ENCODE measurements at places on chromosomes 2 and 18.

GRCh38 chr2:124530203-124530602, 505.1 kb downstream of the CNTNAP5 start:
- H3K27ac ChIP-seq, result no peak overlapping the region
- no peaks in the 10 kb centered on the region for H3K36me3 ChIP-seq
- H3K4me1 ChIP-seq, result no peaks in the 10 kb centered on the region
- H3K4me3 ChIP-seq, result no peak overlapping the region
- H3K27me3 ChIP-seq, result no peaks in the 10 kb centered on the region
- DNase-seq, result no peak

DNA sequence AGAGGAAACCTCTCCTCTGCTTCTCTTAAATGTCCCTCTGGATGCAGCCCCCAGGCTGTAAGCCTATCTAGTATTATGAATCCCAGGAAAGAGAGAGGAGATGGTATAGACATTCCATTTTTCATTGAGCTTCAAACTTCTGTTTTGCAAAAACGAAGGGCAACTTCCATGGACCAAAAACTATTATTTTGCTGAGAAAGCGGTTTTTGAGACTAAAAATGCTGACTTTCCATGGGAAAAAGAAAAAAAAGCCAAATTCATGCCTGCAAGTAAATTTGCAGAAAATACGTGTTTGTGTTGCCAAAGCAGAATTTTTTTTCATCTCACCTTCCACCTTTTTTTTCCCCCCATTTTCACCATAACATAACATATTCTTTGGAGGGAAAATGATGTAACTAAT, 272.5 kb upstream of the CELF4 start:
- H3K36me3 ChIP-seq, result no peaks in the 10 kb centered on the region
- DNase-seq, result no peak
- no peak overlapping the region for H3K4me3 ChIP-seq

DNA sequence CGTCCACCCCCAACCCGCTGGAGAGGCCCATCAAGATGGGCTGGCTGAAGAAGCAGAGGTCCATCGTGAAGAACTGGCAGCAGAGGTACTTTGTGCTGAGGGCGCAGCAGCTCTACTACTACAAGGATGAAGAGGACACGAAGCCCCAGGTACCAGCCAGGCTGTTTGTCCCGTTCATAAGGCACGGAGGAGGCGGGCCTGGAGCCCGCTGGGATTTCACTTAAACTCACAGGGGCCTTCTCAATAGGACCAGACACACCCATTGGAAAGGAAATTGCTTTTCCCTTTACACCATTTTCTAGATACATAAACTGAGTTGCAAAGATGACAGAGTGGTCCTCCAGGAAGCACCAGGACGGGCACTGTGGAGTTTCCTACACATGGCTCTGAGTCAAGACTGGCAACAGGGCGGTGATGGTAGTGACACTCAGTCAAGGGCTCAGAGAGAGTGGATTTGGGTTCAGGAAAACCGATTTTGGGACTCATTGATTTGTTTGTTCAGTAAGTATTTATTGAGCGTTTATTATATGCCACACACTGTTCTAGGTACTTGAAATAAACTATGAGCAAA, 40.7 kb downstream of the ARHGAP25 start:
- H3K36me3 ChIP-seq, result peaks cover 63% of the 10 kb centered on the region
- DNase-seq, result no peak
- H3K27ac ChIP-seq, result peak overlapping the region; percentile 74
- H3K4me1 ChIP-seq, result peaks cover 79% of the 10 kb centered on the region
- H3K27me3 ChIP-seq, result no peaks in the 10 kb centered on the region

DNA sequence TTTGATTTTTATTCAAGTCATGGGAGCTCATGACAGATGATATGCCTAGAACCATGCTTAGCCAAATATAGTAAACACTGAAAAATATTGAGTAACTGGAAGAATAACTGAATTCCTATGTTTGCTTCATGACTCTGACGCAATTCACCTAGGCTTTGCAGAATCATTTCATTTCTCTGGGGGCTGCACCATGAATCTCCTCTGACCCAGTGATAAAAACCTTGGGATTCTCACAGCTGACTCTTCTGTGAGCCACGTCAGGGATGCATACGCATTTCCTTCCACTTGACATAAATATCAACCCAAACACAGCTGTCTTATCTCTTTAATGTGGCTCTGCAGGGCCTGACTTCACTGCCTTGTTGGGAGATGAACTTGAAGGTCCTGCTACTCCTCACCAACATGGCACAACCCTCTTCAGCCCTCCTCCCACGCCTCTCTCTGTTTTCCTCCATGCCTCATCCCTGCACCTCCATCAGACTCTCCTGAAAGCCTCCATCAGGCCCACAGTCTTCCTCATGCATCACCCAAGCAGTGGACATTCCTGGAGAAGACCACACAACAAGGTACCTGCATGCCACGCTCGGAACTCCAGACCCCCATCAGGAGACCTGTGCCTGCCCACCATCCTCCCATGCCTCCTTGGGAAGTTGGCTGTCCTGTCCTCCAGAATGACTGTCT, 29.8 kb downstream of the COL6A3 start:
- no peaks in the 10 kb centered on the region for H3K4me1 ChIP-seq
- H3K36me3 ChIP-seq, result no peaks in the 10 kb centered on the region
- H3K27me3 ChIP-seq, result no peaks in the 10 kb centered on the region
- H3K27ac ChIP-seq, result no peak overlapping the region

DNA sequence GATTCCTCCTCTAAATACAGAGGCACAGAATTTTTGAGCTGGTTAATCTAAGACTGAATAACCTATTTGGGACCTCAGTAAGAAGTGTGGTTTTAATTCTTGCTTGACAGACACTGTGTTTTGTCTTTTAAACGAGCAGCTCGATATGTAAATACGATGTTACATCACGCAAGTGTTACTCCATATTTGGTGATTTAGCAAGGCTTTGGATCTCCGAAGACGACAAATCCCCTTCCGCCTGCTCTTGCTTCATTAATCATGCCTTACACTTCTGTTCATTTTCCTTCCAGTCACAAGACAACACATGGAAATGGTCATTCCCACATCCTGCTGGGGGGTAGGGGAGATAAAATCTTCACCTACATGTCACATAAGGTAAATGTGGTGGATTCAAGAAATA, 9.4 kb downstream of the BCL11A start:
- no peaks in the 10 kb centered on the region for H3K36me3 ChIP-seq
- no peak overlapping the region for H3K4me3 ChIP-seq
- no peak for DNase-seq
- H3K27ac ChIP-seq, result no peak overlapping the region
- peaks cover 70% of the 10 kb centered on the region for H3K27me3 ChIP-seq

DNA sequence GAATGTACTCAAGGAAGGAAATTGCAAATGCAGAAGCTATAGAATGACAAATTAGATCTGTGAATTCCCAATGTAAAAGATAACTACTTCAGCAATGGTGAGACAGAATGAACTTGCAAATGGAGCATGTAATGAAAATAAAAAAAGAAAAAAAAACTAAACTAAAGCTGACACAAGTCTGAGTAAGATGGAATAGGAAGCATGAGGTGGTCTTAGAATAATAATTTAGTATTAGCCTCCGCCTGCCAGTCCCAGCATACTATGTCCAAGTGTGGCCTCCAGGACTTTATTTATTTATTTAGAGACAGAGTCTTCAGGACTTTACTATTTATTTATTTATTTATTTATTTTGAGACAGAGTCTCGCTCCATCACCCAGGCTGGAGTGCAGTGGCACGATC, 37.4 kb upstream of the SLC39A10 start:
- no peak overlapping the region for H3K27ac ChIP-seq
- no peak overlapping the region for H3K4me3 ChIP-seq
- H3K27me3 ChIP-seq, result no peaks in the 10 kb centered on the region
- peaks cover 8% of the 10 kb centered on the region for H3K4me1 ChIP-seq
- no peak for DNase-seq

- no peak for DNase-seq
- H3K27me3 ChIP-seq, result peaks cover 3% of the 10 kb centered on the region
- peaks cover 3% of the 10 kb centered on the region for H3K4me1 ChIP-seq
- H3K4me3 ChIP-seq, result no peak overlapping the region
- no peak overlapping the region for H3K27ac ChIP-seq
- no peaks in the 10 kb centered on the region for H3K36me3 ChIP-seq
These were observed 9.2 kb downstream of the FKBP1B start for GRCh38 chr2:24058564-24059271.

GRCh38 chr2:106771811-106772210, 114.2 kb downstream of the ST6GAL2 start:
- no peaks in the 10 kb centered on the region for H3K4me1 ChIP-seq
- H3K27ac ChIP-seq, result no peak overlapping the region
- no peaks in the 10 kb centered on the region for H3K27me3 ChIP-seq
- H3K4me3 ChIP-seq, result no peak overlapping the region
- DNase-seq, result no peak
- no peaks in the 10 kb centered on the region for H3K36me3 ChIP-seq

GRCh38 chr2:232281858-232282507, 96.6 kb upstream of the ALPP start:
- no peaks in the 10 kb centered on the region for H3K4me1 ChIP-seq
- no peaks in the 10 kb centered on the region for H3K36me3 ChIP-seq
- no peak overlapping the region for H3K27ac ChIP-seq
- H3K4me3 ChIP-seq, result no peak overlapping the region
- no peak for DNase-seq

Data from activated T-helper 2 cell treated with anti-CD3 and anti-CD28 coated beads, Interferon-gamma antibody, Interleukin-2, Interleukin-4, amounts not matched to agents 10 μg/mL and 5 μg/mL and 100 μg/mL, durations not matched to agents 14 hours and 24 hours and 36 hours (primary cell).